ENCODE measurements at places on chromosomes 7 and 10. TPM values are rescaled to one million over a fixed set of nuclear protein-coding genes. Genes with fewer than 3 reads are reported as not detected.
A peak's percentile ranks its signal among the peaks of the same experiment; 100 is the strongest.

ETV1 gene
- total RNA-seq: 39.8 TPM

DNA sequence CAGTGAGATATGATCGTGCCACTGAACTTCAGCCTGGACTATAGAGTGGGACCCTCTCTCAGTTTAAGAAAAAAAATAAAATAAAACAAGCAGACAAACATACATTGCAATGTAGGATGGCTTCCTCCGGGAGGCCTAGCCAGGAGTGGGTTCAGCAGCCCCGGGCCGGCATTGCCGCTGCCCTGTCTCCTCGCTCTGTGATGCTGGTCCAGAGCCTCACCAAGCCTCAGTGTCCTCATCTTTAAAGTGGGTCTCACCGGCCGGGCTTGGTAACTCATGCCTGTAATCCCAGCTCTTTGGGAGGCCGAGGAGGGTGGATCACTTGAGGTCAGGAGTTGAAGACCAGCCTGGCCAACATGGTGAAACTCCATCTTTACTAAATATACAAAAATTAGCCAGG, 71.6 kb downstream of the PTPRE start:
- no peak for DNase-seq

GRCh38 chr7:57482-58255, 134.7 kb upstream of the FAM20C start:
- DNase-seq: no peak

GRCh38 chr7:108417926-108418325, 38.3 kb downstream of the NRCAM start:
- DNase-seq: no peak

DNA sequence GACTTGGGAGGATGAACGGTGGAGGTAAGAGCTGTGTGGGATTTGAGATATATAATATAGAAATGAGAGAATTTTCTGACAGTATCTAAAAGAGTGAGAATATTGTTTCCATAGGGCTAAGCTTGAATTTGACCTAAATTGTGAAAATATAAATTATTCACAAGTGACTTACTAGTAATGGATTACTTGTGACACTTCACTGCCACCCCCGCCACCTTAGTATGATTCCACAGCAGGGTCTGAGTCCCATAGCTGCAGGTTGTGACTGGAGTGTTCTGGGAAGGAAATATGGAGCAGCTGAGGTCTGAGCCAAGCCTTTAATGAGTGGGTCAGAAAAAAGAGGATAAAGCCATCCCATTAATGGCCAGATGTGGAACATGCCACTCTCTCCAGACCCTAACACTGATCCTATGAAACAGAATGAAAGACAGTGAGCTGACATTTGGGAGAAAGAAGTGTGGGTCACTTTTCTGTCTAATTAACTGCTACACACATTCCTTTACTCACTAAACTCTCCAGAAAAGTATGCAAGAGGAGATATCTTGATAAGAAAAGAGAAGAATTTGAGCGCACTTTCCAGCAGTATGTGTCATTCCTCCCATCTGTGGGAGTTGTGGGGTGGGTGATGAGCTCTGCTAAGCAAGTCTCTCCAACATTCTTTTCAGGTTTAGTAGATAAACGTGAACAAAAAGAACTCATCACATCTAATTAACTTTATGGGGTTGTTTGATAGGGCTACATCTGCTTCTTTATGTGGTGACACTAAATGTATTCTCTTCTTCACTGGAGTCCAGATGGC, 1193.4 kb downstream of the SORCS3 start:
- no peak for DNase-seq

GRCh38 chr7:85176197-85176596, 10.7 kb downstream of the SEMA3D start:
- no peak for DNase-seq

- DNase-seq: no peak
These were observed 97.4 kb upstream of the DIP2C start for GRCh38 chr10:786633-787474.

- no peak for DNase-seq
These were observed 734 bp downstream of the CHST3 start for GRCh38 chr10:71964743-71965515.

- DNase-seq: no peak
These were observed 12.1 kb upstream of the GRIFIN start for GRCh38 chr7:2488272-2488645.

DNA sequence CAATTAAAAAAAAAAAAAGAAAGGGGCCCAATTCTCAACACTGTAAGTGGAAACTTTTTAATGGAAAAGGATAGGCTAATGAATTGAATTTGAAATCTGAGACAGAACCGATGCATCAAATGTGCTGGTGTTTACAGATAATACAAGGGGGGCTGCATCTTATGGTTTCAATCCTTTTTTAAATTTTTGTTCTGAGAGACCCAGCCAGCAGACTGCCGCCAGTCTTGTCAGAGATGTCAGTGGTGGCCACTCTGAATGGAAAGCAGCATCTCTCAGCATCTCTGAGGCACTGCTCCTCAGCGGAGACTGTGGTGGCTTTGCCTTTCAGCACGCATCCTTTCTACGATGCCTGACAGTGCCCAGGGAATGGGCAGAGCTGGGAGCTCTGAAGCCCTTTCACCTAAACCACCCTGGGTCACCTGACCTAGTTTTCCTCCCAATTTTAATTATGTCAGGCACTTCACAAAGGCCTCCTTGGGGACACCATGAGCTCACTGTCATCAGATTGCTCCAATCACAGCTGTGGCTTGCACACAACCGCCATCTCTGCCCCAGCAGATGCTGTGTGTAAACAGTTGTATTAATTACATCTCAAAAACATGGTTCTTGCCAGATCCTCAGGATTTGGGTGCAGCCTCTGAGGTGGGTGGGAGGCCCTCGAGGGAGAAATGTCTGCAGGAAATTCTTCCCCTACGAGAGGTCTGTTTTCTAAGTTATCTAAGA, 81.2 kb downstream of the EGFR start:
- no peak for DNase-seq

DNA sequence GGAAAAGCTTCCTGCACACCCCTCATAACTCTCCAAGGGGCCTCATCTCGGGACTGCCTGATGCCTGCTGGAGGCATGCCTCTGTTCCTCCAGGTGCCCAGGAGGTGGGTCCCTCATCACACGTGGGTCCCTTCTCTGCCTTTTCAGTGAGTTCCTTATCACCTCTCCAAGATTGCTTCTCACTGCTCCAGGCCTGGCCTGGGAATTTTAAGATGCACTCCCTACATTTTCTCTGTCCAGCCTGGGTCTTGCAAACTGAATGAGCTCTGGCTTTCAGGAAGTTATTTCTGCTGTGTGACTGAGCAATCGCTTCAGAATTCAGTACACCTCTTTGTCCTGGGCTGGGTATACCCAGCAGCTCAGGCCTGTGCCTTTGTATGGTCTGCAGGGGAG, 43.8 kb downstream of the LRRC18 start:
- DNase-seq: no peak

HYAL4 gene
- total RNA-seq: 0.11 TPM

DNA sequence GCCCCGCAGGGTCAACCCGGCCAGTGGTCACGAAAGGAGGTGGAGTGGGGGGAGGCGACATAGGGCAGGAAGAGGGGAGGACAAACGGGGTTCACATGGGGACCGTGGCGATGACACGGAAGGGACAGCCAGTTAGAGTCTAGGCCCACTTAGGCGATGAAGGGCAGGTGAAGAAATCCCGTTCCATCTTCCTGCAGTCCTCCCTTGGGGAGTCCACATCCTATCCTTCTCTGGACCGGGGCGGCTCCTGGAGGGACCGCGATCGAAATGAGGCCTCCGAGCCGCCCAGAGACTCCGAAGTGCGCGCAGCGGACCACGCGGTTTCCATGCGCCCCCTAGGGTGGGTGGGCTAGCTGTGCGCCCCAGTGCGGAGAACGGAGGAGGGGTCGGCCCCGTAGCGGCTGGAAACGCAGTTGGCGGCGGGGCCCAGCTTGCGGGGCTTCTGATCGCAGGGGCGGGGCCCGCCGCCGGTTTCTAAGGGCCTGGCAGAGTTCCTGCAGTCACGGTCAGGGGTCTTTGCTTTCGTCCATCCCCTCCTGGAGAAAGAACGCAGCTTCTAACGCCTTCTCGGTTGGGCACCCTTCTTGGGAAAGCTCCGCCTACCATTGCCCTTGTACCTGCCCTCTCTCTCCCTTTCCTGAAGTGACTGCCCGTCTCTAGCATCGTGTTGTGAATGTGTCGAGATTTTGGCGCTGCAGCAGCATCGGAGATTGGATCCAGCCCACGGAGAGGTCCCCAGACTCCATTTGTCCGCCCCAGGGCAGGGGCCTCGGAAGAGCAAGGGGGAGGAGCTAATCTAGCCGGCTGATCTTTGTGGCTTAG, 17.9 kb upstream of the TMEM225B start:
- DNase-seq: peak; percentile 93

KLF14 gene
- not detected for total RNA-seq

Data from spinal cord (tissue), 10 donors.